ENCODE measurements at places on chromosomes 12 and 14.

DNA sequence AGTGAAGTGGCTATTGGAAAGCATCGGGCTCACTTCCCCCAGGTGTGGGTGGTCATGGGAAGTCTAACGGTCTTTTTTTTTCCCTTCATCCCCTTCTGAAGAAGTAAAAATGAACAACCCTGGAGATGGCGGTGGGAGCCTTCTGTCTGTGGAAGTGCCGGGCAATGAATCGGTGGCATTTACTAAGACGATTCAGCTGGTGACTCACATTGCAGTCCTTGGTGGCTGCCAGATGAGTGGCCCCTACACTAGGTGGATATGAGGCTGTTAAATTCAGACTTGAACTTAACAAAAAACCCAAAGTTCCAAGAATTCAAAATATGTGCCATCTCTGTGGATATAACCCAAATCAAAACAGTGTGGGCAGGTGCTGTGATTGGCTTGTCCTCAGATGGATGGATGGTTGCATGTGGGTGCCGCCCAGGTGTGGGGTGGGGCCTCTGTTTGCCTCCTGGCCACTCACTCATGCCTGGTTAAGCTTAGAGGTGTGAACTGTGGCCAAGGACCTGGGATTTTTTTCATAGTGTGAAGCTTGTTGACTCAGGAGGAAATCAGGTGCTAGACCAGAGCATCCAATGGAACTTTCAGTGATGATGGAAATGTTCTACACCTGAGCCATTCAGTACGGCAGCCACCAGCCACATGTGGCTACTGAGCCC lies 176.7 kb upstream of the NOS1 start:
- no peak for DNase-seq

DNA sequence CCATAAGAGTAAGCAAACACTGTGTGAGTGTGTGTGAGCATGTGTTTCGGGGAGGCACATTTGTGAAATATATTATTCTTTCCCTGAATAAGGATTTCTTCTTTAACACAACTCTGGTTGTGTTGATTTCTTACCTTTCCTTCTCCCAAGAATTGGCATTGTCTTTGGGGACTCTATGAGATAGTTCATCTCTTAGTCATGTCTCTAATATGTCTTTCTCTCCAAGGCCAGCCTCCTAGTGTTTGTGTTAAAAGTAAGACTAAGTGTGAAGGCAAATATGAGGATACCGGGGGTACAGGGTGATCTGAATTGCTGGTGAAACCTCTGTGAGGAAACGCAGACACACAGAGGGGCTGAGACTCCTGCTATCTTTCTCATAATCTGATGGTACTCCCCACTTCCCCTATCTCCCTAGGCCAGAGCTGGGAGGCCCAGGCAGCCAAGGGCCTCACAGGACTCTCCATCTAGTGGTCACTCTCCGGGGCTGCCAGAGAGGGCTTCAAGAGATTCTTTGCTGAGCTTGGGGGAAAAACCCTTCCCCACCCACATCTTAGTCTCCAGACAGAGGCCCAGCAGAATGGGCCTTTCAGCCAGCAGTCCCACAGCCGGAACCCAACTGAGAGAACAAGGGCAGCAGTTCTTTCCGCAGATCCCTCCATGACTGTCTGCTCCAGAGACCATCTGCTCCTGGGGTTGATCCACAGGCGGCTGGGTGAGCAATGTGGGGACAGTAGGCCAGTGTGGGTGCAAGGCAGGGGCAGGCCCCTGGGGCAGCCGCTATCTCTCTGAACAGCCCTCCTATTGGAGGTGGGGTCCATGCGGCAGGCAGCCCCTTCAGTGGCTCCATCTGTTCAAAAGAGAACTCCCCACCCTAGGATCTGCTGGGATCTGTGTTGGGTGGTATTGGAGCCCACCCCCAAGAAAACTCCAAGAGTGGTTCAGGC lies 5.8 kb upstream of the HOXC12 start:
- no peak for DNase-seq

- no peak for DNase-seq
These were observed 12.2 kb downstream of the DEGS2 start for GRCh38 chr14:100147181-100147631.

GRCh38 chr12:75820848-75821578 lies 210.6 kb downstream of the PHLDA1 start:
- no peak for DNase-seq

GRCh38 chr14:65922142-65922541 lies 509.6 kb downstream of the FUT8 start:
- DNase-seq: no peak
